ENCODE measurements at places on chromosomes 3 and 15.

DNA sequence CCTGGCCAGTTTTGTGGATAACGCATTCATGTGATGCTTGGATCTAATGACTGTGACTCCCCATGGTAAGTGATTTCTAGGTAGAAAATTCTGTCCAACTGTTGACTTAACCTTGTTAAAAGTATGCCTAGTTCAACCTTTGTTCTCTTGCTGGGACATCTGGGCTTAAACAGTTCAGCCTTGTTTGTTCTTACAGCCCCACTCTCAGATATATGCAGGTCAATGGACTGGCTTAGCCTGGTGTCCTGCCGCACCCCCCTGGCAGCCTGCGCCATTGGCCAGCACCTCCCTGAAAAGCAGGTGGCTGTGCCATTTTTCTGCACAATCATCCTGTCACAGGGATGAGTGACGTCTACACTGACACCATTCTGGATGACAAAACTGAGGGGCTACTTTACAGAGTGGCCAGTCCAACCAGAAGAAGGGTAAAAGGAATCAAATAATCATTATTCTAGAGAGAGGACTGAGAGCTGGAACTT is 244.7 kb upstream of the ONECUT1 start:
- no peak for DNase-seq

DNA sequence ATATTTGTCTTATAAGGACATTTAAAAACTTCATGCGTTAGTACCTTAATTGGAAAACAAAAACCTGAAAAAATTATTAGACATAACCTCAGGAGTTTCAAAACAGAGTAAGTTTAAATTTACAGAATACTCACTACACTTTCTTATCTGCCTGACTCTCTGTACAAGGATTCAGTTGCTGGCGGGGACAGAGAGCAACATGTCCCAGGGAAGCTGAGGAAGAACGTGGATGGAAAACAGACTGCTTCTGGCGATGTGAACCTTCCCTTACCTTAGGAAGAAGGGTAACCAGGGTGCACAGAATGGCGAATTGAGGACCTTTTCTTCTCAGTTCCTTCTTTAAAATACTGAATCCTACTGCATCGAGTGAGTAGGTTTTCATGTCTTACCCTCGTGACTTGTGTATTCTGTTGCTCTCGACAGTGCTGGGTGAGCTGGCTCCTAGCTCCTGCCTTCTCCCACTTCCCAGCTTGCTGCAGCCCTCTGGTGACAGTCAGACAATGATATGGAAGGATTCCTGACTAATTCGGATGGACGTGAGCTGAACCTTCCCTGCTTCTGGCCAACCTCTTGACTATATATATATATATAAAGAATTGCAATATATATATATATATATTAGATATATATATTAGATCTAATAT is 178.2 kb downstream of the PDZRN3 start:
- no peak for DNase-seq

DNA sequence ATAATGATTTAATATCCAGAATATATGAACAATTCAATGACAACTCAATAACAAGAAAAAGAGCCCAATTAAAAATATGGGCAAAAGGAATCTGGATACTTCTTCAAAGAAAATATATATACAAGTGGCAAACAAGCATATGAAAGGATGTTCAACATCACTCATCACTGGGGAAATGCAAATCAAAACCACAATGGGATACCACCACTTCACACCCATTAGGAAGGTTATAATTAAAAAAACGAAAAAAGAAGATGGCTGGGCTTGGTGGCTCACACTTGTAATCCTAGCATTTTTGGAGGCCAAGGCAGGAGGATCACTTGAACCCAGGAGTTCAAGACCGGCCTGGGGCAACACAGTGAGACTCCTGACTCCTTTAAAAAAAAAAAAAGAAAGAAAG is 4.1 kb downstream of the CCDC12 start:
- no peak for DNase-seq

GRCh38 chr15:60272623-60273022 is 125.2 kb downstream of the ANXA2 start:
- no peak for DNase-seq

DNA sequence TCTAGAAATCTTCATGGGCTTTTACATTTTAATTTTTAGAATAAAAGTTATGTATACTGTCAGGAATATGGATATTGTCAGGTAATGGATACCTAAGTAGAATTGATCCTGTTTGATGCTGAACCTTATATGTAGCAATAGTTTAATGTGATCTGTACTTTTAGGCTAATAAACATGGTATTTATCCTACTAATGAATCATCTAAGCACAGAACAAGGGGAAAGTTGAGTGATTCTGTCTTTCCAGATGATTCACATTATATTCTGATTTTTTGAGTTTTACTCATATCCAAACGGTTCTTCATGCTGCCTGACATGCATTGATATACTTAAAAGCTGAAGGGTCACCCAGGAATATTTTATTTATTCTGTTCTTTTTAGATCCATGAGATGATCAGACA is 34.5 kb downstream of the FANCI start:
- no peak for DNase-seq

Data from inflammatory macrophage treated with lipopolysaccharide for 1 hour (primary cell).